GDM1 (cell line): ENCODE measurements at places on chromosomes 7 and 10.

GRCh38 chr10:33455029-33455428, 120.6 kb upstream of the NRP1 start:
- no peak for DNase-seq

GRCh38 chr7:157278167-157278790, 58.5 kb upstream of the DNAJB6 start:
- no peak for DNase-seq

GRCh38 chr7:114939484-114940097, 17.7 kb downstream of the MDFIC start:
- DNase-seq: no peak

DNA sequence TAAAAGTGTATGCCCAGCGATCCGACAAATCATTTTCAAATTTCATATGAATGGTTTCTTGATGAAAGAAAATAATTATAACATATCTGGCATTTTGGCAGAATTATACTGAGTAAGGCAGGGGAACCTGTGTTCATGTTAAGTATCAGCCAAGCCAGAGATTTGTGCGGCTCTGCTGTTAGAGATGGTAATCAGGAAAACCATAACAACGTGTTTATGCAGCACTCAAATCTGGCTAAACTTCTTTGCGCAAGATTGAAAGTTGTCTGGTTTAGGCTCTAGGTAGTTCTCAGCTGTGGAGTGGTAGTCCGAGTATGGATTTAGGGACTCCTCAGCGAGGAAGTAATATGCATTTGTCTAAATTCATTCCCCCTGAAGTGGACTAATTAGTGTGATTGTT, 8.9 kb upstream of the CTBP2 start:
- DNase-seq: no peak
